ENCODE measurements at places on chromosomes 13 and 19.

- no peak for DNase-seq
Measured at GRCh38 chr13:97629601-97630272, 195.8 kb downstream of the RAP2A start.

- no peak for DNase-seq
Measured at GRCh38 chr13:46850214-46850613, 46.6 kb downstream of the HTR2A start.

- DNase-seq: no peak
Measured at GRCh38 chr13:33441015-33441414, 155.5 kb upstream of the STARD13 start.

GRCh38 chr19:1921825-1922224 is 16.6 kb downstream of the ADAT3 start:
- DNase-seq: no peak

- no peak for DNase-seq
Measured at GRCh38 chr19:44776402-44777096, 1.1 kb upstream of the CBLC start.
